ENCODE measurements at places on chromosomes 7 and 10.

- no peak for DNase-seq
Measured at GRCh38 chr7:30069096-30069867, 41.1 kb downstream of the PLEKHA8 start.

DNA sequence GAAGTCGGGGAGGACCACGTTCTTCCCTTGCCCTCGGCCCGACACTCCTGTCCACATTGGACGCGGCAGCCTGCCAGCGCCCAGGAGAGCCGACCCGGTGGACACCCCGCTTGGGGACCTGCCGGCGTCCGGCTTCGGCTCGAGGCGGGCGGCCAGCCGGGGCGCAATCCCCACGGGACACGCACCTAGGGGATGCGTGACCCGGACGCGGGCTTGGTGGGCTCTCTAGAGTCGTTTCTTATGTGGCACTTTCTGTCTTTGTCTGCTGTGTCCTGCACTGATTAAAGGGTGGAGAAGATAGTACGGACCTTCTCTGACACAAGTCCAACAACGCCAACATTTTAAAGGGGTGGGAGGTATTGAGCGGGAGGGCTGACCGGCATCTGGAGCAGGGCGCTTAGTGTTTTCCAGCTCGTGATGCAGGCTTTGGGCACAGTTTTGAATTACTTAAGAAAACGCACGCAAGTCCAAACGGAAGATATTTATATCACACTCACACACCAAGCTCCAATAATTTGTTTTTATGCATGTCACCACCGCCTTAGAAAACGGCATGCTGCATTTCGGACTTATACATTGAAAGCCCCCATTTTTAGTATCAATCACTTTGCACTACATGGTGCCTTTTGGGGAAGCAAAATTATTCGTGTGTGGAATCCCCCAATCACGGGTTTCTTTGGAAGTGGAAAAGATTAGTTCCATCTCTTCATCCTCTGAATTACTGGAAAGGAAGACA, 3.9 kb upstream of the SPAG6 start:
- DNase-seq = no peak

- no peak for DNase-seq
Measured at GRCh38 chr7:96040250-96040772, 268.0 kb downstream of the DYNC1I1 start.

GRCh38 chr10:5971315-5971832, 6.0 kb downstream of the IL15RA start:
- no peak for DNase-seq

DNA sequence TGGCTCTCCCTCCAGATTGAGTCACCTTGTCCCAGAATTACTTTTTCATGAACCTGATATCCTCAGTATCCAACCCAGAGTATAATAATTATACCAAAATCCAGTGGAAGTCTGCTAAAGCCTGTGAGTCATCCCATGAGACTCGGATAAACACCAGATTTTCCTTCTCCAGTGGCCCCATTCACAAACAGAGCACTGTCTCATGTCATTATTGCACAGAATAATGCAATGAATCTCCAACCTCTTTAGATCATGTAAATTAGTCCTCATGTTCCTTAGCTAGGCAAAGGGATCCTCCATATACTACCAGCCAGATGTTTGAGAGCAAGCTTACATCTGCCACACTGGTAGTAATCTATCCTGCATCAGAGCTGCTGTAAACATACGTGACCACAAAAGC, 89.0 kb downstream of the AMPH start:
- no peak for DNase-seq

DNA sequence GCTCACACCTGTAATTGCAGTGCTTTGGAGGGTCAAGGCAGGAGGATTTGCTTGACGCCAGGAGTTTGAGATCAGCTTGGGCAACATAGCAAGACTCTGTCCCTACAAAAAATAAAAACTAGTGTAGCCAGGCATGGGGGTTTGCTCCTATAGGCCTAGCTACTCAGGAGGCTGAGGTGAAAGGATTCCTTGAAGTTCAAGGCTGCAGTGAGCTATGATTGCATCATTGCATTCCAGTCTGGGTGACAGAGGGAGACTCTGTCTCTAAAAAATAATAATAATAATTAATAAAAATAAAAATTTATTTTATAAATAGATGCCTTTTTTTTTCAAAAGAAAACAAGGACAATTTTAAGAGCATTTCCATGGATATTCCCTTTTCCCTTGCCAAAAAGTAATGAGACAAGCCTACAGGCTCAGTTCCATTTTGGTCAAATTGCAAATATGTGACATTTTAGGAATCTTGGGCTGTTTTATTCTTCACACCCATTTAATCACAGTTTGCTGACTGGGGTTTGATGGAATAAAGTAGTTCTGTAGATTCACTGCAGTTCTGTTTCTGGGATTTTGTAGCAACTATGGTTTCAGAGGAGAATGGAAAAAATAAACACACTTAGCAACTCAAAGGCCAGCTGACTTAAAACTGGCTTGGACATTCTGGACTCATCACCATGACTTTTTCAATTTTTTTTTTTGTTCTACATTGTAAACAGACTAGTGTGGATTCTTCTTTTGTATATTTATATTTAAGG, 48.4 kb upstream of the ARHGAP21 start:
- DNase-seq = no peak

DNA sequence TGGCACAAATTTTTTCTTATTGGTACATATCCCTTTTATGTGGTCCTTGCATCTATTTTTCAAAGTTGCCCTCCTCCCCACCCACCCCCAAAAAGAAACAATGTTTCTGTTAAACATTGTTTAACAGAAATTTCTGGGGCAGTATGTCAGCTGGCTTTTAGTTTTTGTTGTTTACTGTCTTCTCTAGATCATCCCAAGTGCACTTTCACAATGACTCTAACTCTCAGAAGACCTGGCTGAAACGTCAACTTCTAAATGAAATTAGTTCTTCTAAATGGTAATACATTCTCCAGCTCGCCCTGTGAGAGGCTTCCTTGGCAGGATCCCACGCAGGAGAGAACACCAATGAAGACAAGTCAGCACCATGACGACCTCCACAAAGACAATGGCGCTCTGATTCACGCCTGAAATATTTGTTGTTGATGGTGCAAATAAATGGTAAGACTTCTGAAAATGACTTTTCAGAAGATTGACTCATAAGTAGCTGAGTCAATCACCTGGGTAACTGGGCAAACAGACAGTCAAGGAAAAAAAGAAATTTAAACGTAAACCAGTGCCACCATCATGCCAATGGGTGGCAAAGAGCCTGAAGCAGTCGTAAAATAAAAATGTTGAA, 293.7 kb downstream of the FZD1 start:
- DNase-seq = no peak

DNA sequence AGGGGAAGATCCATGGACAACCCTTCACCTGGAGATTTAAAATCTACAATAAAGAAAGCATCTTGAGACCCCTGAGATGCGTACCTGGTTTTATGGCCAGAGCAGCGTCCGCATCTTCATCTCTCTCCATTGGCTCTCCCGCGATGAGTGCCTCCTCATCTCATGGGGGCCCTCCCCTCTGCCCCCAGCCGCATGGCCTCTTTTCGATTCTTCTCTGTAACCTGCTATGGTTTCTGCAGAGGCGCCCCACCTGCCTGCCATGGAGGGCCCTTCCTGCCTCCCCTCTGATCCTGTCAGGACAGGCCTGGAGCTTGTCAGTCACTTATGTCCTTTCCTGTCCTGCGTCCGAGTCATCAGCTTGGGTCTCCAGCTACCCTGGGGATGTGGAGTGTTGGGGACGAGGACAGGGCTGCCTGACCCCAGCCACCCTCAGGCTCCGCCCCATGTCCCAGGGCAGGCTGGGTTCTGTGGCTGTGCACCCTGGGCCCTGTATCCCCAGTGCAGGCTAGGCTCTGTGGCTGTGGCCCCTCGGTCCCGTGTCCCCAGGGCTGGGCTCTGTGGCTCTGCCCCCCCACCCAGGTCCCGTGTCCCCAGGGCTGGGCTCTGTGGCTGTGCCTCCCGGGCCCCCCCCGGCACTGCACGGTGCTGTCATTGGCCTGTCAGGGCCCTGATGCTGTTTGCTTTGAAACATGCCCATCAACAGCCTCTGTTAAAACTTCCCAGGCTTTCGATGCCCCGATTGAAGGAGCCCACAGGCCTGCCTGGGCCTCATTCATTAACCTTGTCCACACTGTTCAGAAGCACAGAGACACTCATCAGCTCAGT, 99.8 kb downstream of the WDR37 start:
- no peak for DNase-seq

DNA sequence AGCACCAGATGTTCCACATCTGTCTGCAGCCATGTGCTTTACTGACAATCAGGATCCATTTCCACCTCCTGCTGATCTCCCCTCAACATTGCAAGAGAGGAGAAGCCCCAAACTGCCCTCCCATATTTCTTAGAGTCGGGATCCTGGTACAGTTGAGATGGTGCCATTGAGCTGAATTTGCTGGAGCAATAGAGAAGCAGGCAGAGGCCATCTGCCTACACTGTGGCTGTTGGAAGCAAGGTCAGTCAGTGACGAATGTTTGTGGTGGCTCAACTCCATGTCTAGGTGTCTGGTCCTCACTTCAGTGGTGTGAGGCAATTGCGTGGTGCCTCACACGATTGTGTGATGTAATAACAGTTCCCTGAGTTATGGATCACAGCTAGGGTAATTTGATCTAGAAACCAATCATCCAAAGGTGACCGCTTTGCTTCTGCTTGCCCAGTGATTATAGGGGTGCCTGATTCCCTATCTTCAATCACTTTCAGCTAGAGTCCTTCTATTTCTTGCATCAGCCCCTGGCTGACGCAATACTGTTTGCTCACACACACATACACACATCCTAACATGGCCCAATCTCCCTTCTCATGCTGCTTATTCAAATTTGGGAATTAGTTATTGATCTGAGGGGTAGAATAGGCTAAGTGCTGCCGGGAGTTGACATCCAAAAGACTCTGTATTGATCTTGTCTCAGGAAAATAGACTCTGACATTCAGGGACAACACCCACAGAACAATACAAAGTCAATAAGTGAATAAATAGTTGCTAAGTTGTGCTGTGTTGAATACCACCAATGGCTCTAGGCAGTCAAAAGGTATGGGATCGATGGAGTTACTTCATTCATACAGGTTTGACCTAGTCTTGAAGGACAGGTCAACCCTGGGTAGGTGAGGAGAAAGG, 46.1 kb upstream of the SLC35B4 start:
- DNase-seq = no peak

DNA sequence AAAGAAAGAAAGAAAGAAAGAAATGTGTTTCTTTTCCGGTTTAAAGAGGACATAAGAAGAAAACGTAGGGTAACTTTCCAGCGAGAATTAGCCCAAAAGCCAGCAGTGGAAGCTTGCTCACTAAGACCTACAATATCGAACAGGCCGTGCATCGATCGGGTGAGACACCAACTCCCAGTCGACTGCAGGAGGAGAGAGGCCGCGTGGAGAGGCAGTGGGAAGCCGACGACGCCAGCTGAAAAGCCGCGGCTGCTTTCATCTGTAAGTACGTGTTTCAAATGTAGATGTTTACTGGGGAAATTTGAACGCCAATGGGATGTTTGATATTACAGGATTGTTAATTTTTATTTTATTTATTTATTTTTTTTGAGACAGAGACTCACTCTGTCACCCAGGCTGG, 28.6 kb upstream of the GIMAP8 start:
- DNase-seq = no peak

- DNase-seq = no peak
Measured at GRCh38 chr7:129746857-129747529, 135.5 kb downstream of the NRF1 start.
